ENCODE measurements at places on chromosomes 12 and 14.

GRCh38 chr14:81394739-81395138 is 5.4 kb downstream of the STON2 start:
- no peak for DNase-seq

GRCh38 chr12:89731614-89732013 is 23.0 kb upstream of the ATP2B1 start:
- peak; percentile 55 for DNase-seq

DNA sequence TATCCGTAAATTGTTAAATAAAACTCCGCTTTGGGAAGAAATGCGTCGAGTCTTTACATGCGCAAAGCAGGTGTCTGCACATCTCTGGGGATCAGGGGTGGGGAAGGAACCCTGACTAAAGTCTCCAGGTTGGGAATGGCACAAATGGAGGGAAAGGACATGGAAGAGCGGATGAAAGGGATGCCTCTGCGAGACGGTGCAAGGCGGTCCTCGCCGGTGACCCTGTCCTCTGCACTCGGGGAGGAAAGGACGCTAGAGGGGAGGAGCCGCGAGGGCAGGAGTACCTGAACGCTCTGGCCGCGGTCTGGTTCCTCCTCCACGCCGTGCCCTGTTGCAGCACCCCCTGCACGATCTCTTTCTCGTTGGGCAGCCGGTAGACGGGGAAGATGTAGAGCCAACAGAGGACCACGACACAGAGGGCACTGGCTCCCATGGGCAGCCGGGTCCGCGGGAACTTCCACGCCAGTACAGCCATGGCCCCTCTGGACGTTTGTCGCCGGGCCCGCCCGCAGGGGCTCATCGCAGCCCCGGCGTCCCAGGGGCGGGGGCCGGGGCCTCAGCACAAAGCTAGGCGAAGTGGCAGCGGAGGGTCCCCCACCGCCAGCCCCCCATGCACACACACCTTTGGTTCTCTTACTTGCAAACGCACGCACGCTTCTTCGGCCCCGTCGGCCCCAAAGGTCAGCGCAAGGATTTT is 646 bp downstream of the ST8SIA1 start:
- DNase-seq: no peak

GRCh38 chr14:100842799-100843198 is 16.9 kb downstream of the MEG3 start:
- peak; percentile 94 for DNase-seq

DNA sequence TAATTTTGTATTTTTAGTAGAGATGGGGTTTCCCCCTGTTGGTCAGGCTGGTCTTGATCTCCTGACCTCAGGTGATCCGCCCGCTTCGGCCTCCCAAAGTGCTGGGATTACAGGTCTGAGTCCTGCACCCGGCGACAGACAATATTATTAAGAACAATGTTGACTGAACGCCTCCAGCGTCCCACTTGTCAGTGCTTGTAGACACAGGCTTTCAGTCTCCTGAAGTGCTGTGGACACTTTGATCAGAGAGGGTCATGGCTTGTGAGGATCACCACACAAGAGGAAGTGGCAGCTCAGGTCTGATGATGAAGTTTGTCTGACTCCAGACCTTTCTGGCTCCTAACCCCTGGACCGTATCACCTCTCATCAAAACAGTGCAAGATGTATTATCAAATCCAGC is 114.6 kb downstream of the CHST11 start:
- no peak for DNase-seq

DNA sequence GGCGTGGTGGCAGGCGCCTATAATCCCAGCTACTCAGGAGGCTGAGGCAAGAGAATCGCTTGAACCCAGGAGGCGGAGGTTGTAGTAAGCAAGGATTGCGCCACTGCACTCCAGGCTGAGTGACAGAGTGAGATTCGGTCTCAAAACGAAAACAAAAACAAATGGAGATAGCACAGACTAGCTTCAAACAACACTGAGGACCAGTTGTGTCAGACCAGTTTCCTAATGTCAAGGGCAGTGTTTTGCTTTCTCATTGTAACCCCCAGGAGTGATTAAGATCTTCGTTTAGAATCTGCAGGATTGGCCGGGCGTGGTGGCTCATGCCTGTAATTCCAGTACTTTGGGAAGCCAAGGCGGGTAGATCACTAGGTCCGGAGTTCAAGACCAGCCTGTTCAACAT is 18.5 kb downstream of the RPGRIP1 start:
- no peak for DNase-seq

- no peak for DNase-seq
These were observed 5.7 kb downstream of the INF2 start for GRCh38 chr14:104694991-104695659.

GRCh38 chr14:105324080-105324778 is 9.7 kb downstream of the PACS2 start:
- no peak for DNase-seq

GRCh38 chr12:79885911-79886490 is 48.9 kb downstream of the PPP1R12A start:
- DNase-seq: no peak

DNA sequence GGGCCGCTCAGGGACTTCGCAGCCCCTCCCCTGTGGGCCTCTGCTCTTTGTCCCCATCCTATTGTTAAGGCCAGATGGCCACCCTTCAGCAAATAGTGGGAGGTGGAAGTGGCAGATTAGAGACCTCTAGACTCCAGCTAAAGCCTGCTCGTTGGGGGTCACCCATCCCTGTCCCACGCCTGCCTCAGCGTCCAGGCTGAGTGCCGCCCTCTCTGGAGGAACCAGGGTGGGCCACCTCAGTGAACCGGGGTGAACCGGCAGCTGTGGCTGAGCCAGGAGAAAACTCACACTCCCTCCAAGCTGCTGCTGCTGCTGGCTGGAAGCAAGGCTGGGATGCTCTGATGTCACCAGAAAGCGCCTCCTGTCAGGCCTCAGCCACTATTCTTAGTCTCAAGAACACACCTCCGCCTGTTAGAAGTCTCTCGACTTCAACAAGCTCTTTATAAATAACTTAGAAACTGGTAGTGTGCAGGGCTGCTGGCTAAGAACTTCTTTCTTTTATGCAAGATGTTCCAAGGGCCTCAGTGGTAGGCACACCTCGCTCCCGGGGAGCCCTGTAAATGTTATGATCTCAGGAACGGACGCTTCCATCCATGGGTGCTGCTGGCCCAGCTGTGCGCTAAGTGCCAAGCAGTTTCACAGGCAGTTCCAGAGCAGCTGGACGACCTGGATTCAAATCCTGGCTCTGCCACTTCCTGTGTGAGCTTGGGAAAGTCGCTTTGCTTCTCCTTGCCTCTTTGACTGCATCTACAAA is 19.8 kb upstream of the TESC start:
- DNase-seq: no peak

GRCh38 chr12:108517288-108518100 is 2.4 kb downstream of the FICD start:
- DNase-seq: no peak

GRCh38 chr14:38280081-38280480 is 24.2 kb upstream of the CLEC14A start:
- DNase-seq: no peak

- DNase-seq: peak; percentile 94
These were observed 92.1 kb downstream of the LRRC74A start for GRCh38 chr14:76918256-76918781.

All from fibroblast of skin of abdomen (primary cell).